ENCODE measurements at places on chromosomes 5 and 9.

GRCh38 chr5:34923694-34924461 lies 5.5 kb upstream of the DNAJC21 start:
- DNase-seq, result no peak

DNA sequence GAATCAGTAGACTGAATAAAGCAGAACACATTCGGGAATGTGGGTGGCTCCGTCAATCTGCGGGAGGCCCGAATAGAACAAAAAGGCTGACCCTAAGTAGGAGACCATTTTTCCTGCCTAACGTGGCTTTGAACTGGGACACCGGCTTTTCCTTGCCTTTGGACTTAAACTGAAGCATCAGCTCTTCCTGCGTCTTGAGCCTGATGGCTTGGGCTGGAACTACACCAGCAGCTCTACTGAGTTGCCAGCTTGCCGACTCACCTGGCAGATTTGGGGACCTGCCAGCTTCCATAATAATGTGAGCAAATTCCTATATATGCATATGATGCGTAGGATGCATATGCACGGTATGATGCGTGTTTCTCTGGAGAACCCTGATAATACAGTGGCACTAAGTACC lies 111.3 kb downstream of the DAPK1 start:
- no peak for DNase-seq

DNA sequence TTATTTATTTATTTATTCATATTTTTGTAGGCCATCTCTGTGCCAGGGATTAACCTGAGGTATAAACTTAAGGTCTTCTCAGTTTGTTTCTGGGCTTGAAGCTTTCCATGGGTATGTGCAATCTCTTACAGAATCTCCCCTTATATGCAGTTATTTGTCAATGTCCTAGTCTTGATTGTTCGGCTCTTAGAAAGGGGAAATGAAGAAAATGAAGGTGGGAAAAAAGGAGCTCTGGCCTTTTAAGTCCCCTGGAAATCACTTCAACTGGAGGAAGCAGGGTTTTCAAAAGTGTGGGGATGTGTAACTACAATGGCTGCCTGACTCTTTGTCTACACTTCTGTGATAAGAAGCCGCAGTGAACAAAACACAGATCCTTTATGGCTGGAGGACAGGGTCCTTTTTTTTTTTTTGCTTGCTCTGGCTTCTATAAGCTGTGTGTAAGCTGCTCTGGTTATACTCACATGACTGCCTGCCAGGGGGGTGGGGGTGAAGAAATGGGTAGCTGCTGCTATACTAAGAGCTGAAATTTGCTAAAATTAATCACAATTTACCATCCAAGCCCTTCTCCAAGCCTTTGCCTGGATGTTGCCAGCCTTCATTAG lies 33.7 kb downstream of the CENPP start:
- no peak for DNase-seq

GRCh38 chr9:136507221-136507991 lies 24.6 kb upstream of the SEC16A start:
- DNase-seq, result no peak

DNA sequence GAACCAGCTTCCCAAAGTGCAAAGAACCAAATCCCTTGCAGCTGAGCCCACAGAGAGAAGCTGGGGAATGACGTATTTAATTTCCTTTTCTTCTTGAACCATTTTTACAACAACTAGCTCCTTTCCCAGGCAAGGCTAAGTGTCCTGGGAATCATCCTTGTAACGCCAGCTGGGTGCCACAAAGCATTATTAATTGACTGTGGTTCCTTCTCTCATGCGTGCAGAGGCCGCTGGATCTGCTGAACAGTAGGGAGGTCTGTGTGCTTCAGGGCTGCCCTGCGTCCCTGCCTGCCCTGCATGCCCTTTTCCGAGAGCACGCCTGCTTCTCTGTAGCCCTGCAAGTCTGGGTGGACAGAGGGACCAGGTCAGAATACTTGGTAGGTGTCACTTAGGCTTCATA lies 124.1 kb upstream of the OTULINL start:
- DNase-seq, result no peak

DNA sequence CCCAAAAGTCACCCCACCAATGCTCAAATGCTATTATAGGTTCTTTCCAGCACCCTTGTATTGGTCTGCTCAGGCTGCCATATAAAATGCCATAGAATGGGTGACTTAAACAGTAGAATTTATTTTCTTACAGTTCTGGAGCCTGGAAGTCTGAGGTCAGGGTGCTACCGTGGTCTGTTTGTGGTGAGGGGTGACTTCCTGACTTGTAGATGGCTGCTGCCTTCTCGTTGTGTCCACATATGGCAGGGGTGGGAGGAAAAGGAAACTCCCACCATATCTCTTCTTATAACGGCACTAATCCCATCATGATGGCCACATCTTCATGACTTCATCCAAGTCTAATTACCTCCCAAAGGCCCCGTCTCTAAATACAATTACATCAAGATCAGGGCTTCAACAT lies 257.8 kb upstream of the TARS1 start:
- DNase-seq, result no peak

DNA sequence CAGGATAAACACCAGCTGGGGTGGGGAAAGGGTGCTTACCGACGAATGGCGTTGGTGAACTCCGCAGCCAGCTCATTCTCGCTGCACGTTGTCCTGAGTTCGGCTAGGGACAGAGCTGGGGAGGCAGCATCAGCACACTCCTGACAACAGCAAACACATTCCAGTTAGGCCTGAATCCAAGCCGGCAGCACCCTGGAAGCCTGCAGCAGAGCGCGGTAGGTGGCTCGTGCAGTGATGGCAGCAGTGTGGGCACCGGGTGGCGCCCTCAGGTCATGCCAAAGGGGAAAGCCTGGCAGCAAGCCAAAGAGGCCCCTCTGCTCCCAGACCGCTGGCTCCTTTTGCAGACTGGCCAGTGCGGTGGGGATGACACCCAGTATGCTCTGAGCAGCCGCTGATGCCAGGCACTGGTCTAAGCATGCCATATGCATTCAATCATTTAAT lies 66.9 kb downstream of the DCP2 start:
- DNase-seq, result no peak

DNA sequence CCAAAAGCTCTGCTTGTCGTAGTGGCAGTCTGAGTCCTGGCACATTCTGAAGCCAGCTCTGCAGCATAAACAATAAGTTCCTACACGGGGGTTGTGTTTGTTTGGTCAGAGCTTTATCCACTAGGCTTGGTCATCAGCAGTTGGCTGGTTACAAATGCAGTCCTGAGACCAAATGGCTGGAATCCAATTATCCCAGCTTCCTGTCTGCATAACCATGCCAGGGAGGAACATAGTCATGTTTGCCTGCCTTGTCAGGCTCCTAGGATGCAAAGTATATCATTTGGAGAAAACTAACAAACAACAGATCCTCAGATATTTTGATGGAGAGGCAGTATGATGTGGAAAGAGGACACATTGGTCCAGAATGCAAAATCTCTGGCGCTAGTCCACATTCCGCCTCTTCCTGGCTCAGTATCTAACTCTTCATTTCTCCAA lies 85.8 kb downstream of the FBXO38 start:
- DNase-seq, result no peak

DNA sequence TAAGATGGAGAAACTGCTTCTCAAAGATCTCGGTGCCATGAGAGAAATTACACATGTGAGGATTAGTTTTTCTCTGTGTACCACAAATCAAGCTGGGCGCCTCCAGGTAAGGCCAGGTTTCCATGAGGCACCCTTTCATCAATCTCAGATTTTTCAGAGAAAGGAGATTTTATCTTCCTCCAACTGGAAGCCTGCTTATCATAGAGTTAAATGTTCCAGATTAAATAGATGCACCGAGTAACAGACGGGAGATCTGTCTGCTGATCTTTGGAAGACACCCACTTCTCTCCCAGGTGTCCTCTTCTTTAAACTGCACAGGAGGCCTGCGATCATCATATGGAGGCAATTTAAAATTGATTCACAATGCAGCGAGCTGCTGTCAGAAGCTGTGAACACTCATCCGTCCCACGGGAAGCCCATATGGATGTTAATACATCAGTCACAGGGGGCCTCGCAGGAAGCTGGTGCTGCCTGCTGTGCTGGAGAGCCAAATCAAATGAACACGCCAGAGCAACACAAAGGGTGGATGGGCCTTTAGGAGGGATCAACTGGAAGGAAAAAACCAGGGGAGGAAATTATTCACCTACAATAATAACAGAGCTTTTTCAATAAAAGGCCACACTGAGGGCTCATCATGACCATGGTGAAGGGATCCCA lies 93.3 kb downstream of the TLE1 start:
- peak; percentile 41 for DNase-seq

DNA sequence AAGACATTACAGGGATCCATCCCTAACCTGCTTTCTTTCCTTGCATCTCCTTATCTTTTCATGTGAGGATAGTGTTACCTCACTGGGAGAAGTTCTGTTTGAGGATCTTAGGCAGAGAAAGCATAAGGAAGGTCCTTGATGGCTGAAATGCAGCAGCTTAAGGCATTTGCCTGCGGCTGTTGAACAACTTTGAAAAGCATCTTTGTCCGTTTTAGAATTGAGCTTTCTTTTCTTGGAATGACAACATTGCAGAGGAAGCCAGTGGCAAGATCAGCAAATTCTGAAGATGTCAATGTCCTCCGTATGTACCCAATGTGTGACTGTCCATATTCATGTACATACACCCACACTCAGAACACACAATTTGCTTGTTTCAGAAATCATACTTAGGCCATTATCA lies 436.2 kb downstream of the GABRG2 start:
- DNase-seq, result no peak

DNA sequence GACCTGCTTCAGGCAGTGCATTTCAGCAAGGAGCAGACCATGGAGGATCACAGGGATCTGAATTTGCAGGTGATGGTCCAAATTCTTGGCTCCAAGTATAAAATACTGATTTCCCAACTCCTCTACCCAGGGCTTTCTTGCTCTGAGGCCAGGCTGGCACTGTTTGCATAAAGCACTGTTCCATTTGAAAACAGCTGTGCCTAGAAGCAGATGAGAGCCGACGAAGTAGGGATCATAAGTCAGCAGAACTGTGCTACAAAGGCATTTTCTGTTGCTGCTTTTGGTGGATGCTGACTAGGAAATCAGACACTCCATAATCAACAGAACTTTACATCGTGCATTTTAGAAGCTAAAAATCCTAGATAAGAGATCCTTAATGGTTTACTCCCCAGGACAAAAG lies 126.4 kb downstream of the MAT2B start:
- no peak for DNase-seq

DNA sequence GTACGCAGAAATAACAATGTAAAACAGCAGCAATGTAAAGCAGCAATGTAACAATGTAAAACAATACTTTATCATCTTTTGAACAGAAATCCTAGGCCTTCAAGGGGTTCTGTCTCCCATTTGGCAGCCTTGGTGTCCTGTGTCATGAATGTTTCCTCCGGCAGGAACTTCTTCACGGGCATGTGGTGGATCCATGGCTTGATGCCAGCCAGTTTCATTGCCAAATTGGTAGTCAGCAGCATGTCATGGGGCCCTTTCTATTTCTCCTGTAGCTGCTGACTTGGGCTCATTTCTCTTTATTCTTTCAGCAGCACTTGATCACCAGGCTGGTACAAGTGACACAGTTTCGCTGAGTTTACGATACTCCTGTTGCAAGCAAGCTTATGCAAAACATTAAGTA lies 275.3 kb downstream of the HTR1A start:
- no peak for DNase-seq

GRCh38 chr9:95090023-95090791 lies 227.3 kb downstream of the FANCC start:
- peak; percentile 57 for DNase-seq

- DNase-seq, result peak; percentile 79
These were observed 9.9 kb upstream of the PRR16 start for GRCh38 chr5:120454094-120454798.

- no peak for DNase-seq
These were observed 27.5 kb downstream of the FNIP1 start for GRCh38 chr5:131769336-131769735.

DNA sequence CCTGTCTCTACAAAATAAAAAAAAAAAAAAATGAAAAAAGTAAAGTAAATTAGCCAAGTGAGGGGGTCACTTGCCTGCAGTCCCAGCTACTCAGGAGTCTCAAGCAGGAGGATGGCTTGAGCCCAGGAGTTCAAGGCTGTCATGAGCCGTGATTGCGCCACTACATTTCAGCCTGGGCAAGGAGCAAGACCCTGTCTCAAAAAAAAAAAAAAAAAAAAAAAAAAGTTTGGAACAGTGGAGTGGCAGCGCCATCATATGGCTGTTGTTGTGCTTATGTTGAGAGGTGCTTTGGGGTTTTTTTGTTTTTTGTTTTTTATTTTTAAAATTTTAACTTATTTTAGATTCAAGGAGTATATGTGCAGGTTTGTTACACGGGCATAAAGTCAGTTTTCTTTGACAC lies 3.6 kb downstream of the BRIX1 start:
- DNase-seq, result no peak

DNA sequence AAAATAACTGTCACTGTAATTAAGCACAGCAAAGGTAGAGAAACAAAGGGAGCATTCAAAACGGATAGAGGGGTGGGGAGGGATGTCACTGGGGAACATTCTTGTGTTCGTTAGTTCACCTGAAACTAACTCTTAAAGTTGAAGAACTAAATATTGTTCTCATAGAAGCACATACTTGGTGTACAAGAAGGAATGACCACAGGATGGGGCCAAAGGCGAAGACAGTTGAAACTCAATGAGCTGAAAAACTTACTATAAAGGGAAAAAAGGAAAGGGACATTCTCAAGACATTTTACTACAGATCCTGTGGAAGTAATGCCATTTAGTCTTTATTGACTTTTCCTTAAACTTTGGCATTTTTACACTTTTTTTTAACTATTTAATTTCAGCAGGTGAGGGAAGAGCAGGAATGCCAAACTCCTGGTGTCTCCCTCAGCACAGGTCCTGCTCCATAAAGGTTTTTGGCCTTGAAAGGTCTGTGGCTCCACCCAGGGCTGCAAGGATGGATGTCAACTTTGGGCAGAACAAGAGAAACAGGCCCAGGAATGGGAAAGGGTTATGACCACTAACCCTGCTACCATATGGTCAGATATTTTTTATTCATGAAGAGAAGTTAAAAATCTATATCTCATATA lies 197.6 kb upstream of the RASA1 start:
- DNase-seq, result peak; percentile 44

DNA sequence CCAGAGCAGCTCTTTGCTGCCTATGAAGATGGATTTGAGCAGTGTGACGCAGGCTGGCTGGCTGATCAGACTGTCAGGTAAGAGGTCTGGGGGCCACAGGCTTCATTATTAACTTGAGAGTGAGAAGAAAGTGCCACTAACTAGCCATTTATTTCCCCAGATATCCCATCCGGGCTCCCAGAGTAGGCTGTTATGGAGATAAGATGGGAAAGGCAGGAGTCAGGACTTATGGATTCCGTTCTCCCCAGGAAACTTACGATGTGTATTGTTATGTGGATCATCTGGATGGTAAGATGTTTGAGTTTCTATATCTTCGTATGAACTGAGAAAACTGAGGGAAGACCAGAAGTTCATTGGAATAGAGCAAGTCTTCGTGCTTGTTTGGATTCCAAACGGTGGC lies 22.1 kb downstream of the VCAN start:
- DNase-seq, result no peak

- no peak for DNase-seq
These were observed 36.7 kb downstream of the FAXDC2 start for GRCh38 chr5:154813736-154814135.

GRCh38 chr9:134221273-134222017 lies 57.1 kb upstream of the RNU6ATAC start:
- no peak for DNase-seq
